ENCODE measurements at places on chromosomes 1 and 21. TPM values are rescaled to one million over a fixed set of nuclear protein-coding genes. Genes with fewer than 3 reads are reported as not detected.

GRCh38 chr1:36857754-36858153 lies 176.6 kb downstream of the GRIK3 start:
- DNase-seq, result no peak

HSD3B1 gene
- not detected for total RNA-seq

DNA sequence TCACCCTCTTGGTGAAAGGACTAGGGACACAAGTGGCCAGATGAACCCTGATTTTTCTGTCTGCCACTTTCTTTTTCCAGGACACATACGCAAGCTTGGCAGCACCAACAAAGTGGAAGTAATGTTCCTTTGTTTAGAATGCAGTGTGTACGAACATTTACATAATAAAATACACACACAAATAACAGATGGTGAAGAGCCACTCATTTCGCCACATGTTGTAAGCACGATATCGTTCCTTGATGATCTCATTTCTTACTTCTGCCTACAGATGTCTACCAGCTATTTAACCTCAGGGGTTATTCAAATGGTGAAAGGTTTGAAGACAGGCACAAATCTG lies 670.2 kb upstream of the CXADR start:
- DNase-seq, result no peak

DNA sequence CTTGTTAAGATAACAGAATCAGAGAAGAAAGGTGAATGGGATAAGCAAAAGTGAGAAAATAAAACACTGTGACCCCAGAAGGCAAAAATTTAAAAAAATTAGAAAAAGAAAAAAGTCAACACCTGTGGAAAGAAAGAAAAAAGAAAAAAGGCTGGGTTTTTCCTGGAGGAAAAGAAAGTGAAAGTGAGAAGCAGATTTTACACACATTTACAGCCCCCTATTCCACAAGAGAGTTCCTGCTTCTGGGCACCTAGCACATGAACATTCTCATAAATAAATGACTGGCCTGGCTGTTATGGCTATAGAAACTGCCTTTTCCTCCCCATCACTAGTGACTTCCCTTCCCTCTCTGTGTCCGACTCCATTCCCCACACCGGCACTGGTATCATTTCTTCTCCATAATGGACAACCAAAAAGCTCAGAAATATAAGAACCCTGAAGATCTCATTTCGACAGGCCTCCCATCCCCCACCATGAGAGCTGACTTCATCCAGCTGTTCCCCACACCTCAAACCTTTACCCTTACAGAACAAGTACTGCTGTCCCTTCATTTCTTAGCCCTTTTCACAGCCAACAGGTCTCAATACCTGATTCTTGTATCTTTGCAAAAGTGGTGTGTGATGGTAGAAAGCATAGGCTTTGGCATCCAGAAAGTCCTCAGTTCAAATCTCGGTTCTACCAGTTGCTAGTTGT lies 12.6 kb downstream of the MTF1 start:
- DNase-seq, result no peak

GRCh38 chr1:230222678-230223077 lies 155.6 kb downstream of the GALNT2 start:
- no peak for DNase-seq

GRCh38 chr1:224432672-224433040 lies 1.9 kb downstream of the WDR26 start:
- peak; percentile 25 for DNase-seq

DNA sequence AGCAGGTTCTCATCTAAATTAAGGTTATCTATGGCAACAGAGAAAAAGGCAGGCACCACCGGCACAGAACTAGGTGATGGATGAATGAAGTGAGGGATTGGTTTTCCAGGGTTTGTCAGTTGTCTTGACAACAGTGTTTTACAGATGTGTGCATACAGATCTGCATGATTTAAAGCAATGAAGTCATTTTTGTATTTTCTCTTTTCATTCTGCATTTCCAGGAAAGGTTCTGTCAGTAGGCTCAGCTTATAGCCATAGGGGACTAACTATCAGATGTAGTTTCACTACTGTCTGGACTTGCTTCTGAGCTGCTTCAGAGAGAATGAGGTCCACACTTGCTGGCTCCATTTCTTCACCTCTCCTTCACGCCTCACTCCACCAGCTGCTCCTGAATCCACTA lies 98.2 kb upstream of the LMO4 start:
- no peak for DNase-seq

- DNase-seq, result no peak
These were observed 85.7 kb upstream of the KRTAP19-8 start for GRCh38 chr21:31124010-31124409.

- no peak for DNase-seq
These were observed 435.9 kb upstream of the PRMT6 start for GRCh38 chr1:106620521-106620954.

DNA sequence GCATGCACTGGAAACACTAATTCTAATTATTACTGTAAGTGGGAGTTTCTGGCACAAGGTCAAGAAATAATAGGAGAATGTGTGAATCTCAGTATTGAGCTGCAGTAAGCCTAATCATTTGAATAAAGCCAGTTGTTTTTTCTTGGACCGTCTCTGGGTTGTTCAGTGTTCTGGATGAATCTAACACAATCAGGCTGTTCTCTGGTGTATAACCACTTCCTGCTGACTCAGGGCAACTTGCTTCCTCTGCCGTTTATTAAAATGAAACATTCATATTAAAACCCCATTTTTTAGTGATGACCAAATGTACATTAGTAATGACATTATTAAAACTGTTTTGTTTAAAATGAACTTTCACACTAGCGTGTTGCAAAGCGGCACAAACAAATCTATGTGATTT lies 273.1 kb upstream of the SNX7 start:
- no peak for DNase-seq

- no peak for DNase-seq
These were observed 12.1 kb downstream of the NDUFV3 start for GRCh38 chr21:42905195-42905594.

- DNase-seq, result peak; percentile 8
These were observed 29.3 kb downstream of the CAMK1G start for GRCh38 chr1:209612646-209613399.

DNA sequence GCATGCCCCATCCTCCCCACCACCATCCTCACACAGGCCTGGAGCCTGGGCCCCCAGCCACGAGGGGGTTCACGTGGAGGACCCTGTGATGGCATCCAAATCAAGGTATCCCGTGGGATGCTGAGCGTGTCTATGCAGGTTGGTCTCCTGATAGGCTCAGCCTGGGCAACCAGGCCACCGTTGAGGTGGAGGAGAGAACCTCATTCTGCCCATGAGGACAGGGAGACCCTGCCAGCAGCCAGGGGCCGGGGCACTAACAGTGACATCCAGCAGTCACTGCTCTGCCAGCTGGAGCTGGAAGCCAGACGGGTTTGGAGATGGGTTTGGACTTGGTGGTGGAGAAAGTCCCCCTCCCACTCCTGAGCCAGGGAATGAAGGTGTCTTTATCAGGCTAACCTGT lies 582.8 kb downstream of the MATN1 start:
- no peak for DNase-seq

SPRR2E gene
- not detected for total RNA-seq

CCDC185 gene
- not detected for total RNA-seq

- DNase-seq, result no peak
These were observed 15.4 kb upstream of the SELENON start for GRCh38 chr1:25784575-25785051.

ANGPTL3 gene
- total RNA-seq, result not detected

- no peak for DNase-seq
These were observed 35.9 kb downstream of the TCP10L start for GRCh38 chr21:32549440-32549839.

DNA sequence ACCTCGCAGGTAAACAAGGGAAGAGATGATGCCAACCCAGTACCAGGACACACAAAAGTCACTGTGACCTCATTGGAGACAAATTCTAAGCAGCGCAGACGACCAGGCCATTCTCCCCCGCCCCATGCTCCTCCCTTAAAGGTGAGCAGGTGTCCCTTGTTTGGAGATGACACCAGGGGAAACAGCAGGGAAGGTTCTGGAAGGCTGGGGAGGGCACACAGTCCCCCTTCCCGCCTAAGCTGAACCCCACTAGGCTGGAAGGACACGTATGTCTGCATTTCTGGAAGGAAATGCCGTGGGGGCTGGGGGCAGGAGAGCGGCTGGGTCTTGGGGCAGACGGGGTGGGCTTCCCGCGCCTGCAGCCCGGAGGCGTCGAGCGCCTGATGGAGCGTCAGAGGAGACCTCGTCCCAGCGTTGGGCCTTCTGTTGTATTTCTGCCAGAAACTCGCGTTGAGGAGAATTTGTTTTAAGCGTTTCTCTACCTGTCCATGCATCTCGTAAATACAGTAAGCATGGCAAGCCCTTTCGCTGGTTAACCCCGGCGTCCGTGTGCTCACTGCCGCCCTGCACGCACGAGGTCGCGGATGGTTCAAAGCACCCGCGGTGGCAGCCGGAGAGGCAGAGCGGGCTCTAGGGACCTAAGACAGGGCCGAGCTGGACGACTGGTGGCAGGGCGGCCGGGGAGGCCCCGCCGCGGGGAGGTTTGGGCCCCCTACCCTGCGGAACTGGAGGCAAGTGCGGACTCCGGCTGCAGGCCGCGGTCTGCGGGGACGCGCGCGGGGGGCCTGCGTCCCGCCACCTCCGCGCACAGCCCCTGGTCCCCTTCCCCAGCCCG lies 1.2 kb upstream of the LHX4 start:
- DNase-seq, result no peak

TLCD4 gene
- total RNA-seq, result not detected
